Stimulated activated CD8-positive, alpha-beta memory T cell treated with anti-CD3 and anti-CD28 coated beads, Interleukin-15, amount 100 ng/mL, for 48 hours (primary cell): ENCODE measurements at places on chromosomes 7 and 10.

- DNase-seq: no peak
These were observed 144.9 kb upstream of the FOXP2 start for GRCh38 chr7:114269714-114270113.

DNA sequence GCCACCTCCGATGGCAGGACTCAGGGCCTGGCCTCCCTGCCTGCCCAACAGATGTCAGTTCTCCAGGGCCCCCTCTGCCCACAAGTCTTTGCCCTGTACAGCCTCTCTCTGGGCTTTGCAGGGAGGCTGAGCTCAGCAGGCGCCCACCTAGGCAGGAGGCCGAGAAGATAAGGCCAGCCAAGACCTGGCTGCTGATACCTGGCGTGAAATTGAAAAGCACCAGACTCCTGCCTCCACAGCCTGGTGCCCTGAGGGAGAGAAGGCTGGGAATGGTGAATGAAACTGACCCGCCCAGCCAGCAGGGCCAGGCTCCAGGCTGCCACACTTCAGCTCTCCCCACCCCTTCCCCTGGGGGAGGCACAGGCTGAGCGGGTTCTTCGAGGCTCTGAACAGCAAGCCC is 145.8 kb downstream of the CDH23 start:
- DNase-seq: no peak

- no peak for DNase-seq
These were observed 179.9 kb downstream of the PTPRN2 start for GRCh38 chr7:158407581-158408317.

DNA sequence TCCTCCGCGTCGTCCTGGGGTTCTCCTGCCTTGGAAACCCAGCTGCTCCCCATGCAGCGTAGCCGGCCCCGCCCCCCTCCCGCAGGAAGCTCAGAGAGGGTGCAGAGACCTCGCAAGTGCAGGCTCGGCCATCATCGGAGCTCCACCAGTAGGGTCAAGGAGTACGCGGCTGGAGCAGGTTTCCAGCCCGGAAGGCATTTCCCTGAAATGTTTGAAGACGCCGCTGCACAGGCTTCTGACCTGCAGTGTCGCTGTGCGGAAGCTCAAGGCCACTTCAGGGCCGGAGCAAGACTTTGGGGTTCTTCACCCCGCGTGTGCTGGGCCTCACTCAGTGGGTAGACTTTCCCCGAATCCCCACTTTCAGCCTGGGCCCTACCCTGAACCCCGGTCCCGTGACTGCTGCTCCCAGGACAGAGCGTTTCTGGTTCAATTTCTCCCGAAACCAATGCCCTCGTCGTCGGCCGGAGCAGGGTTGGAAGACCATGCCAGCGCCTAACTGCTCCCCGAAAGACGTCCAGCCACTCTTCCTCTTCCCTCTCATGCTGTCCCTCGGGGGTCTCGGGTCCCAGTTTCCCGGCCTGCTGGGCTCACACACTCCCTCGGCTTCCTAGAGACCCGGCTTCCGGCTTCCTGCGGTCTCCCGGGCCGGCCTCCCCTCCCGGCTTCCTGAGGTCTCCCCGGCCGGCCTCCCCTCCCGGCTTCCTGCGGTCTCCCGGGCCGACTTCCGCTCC is 52.1 kb downstream of the INSIG1 start:
- no peak for DNase-seq

DNA sequence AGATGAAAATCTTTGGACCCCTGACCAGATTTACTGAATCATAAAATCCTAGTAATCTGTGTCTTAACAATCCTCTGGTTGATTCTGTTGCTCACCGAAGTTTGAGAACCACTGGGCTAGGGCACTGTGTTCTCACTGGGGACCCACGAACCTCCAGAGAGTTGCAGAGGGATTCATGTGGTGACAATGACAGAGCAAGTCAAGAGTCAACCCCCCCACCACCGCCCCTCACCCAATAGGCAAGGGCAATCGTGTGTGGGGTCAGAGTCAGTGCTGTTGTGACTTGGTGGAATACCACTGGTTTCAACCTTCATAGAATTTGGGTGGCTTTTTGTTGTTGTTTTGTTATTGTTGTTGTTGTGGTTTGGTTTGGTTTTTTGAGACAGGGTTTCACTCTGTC is 23.5 kb upstream of the NRP1 start:
- DNase-seq: no peak

- no peak for DNase-seq
These were observed 700.5 kb upstream of the CELF2 start for GRCh38 chr10:10317151-10317550.

- DNase-seq: no peak
These were observed 700 bp downstream of the GSAP start for GRCh38 chr7:77415476-77415822.

DNA sequence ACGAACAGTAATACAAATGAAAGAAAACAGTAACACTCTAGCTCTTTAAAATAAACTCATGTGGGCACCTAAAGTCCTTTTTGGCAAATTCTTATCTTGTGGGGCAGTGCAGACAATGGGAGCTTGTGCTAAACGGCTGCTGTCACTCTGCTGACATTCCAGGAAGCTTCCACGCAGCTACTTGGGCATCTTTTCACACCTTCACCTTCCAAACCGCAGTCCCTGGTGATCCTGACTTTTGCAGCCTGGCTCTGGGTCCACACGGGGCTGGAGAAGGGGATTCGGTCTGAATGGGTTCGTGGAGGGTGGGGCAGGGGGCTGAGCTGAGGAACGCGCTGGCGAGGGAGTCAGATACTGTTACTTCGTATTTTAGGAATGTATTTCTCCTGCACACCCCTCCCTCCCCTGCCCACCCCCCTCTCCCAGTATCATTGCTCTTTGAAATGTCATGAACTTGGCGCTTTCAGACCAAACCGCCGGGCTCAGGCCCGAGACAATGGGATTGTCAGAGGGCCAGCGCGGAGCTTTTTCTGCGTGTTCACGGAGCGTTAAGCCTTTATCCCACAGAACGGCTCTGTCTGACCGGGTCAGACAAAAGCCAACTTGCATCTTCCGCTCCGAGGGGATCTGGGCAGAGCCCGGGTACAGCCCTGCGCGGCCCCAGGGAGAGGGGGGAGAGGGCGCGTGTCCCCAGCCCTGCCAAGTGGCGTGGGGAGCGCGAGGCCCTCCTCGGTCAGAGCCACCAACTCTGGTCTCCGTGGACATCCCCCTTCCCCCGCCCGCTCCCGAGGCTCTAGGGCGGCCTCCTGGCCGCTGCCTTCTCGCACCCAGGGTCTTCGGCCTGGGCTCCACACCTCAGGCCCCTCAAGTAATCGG is 76.7 kb upstream of the EN2 start:
- DNase-seq: no peak

- no peak for DNase-seq
These were observed 7.3 kb downstream of the PPP2R2D start for GRCh38 chr10:131908151-131908550.

- DNase-seq: no peak
These were observed 472.4 kb downstream of the ANKRD7 start for GRCh38 chr7:118696879-118697278.

GRCh38 chr7:20459419-20459818 is 128.7 kb downstream of the ITGB8 start:
- no peak for DNase-seq

- DNase-seq: no peak
These were observed 8.0 kb upstream of the HSPB1 start for GRCh38 chr7:76294344-76295024.

GRCh38 chr10:6162589-6163356 is 40.0 kb upstream of the PFKFB3 start:
- no peak for DNase-seq

- DNase-seq: no peak
These were observed 263.4 kb downstream of the BICC1 start for GRCh38 chr10:58775960-58776567.

DNA sequence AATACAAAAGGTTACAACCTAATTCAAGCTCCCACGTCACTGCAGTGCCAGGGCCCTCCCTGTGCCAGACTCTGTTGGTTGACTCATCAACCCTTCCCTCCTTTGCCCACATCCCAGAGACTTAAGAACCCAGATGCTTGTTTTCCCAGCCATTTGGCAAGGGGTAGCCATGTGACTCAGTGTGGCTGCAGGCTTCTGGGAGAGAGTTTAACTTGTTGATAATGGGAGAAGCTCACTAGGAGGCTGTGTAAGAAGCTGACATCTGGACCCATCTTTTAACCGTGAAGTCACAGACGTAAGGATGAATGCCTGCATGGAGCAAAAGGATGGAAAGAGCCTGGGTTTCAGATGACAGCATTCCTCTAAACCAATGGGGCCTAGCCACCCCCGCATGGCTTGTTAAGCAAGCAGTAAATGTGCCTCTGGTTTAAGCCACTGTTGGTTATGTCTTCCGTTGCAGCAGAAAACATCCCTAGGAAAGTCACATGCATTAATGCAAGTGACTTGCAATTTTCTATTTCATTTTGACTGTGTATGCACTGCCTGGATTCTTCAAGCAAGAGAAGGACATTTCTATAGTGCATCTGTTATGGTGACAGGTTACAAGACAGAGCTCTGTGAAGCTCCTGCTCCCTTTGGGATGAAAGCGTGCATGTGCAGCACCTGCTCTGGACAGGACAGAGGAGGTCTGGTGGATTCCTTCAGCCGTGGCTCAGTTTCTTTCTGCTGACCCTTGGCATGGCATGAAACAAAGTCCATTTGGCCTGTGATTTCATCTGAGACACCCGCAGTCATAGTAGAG is 57.5 kb upstream of the CREB5 start:
- no peak for DNase-seq

- DNase-seq: no peak
These were observed 252.6 kb upstream of the ANKRD30A start for GRCh38 chr10:36872702-36873393.
